RWPE2 (cell line): ENCODE measurements at places on chromosomes 1 and 21.
A peak's percentile ranks its signal among the peaks of the same experiment; 100 is the strongest.

DNA sequence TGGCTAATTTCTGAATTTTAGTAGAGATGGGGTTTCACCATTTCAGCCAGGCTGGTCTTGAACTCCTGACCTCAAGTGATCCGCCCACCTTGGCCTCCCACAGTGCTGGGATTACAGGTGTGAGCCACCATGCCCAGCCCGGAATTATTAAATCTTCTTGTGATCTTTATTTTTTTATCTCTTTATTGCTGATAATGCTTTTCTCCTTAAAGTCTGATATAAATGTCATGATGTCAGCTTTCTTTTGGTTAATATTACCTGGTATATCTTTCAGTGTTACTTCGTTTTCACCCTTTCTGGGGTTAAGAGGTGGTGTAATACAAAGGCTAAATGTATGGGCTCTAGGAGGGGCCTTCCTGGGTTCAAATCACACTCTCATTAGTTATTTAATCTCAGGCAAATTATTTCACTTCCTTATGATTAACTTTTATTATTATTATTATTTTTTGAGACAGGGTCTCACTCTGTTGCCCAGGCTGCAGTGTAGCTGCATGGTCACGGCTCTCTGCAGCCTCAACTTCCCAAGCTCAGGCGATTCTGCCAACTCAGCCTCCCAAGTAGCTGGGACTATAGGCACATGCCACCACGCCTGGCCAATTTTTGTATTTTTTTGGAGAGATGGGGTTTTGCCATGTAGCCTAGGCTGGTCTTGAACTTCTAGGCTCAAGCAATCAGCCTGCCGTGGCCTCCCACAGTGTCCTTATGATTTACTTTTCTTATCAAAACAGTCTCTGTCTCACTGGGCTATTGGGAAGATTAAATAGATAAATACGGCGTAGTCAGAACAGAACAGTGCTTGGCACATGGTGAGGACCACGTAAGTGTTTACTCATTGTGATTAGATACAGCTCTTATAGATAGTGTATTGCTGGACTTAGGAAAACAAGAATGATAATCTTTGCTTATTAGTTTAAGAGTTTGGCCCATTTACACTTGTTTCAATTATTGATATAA, 216.5 kb downstream of the URB2 start:
- H3K4me3 ChIP-seq = no peak overlapping the region
- DNase-seq = no peak
- H3K4me1 ChIP-seq = peaks cover 5% of the 10 kb centered on the region

DNA sequence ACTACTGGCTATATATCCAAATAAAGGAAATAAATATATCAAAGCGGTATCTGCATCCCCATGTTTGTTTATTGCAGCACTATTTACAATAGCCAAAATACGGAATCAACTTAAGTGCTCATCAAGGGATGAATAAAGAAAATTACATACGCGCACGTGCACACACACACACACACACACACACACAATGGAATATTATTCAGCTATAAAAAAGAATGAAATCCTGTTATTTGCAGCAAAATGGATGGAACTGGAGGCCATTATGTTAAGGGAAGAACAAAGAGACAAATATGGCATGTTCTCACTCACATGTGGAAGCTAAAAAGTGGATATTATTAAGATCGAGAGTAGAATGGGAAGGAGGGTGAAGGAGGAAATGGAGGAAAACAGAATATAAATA, 20.2 kb downstream of the COPA start:
- H3K27ac ChIP-seq = no peak overlapping the region
- peaks cover 92% of the 10 kb centered on the region for H3K36me3 ChIP-seq
- H3K4me1 ChIP-seq = no peaks in the 10 kb centered on the region
- H3K4me3 ChIP-seq = no peak overlapping the region

GRCh38 chr1:24452922-24453485, 37.4 kb downstream of the NIPAL3 start:
- H3K4me3 ChIP-seq = no peak overlapping the region
- no peaks in the 10 kb centered on the region for H3K4me1 ChIP-seq
- H3K36me3 ChIP-seq = peaks cover 37% of the 10 kb centered on the region
- H3K27me3 ChIP-seq = no peaks in the 10 kb centered on the region
- no peak for DNase-seq

- H3K36me3 ChIP-seq = no peaks in the 10 kb centered on the region
- no peak for DNase-seq
- H3K4me1 ChIP-seq = no peaks in the 10 kb centered on the region
- no peaks in the 10 kb centered on the region for H3K27me3 ChIP-seq
- no peak overlapping the region for H3K27ac ChIP-seq
Observed at GRCh38 chr1:46333300-46334029, 7.1 kb upstream of the NSUN4 start.

- DNase-seq = no peak
- H3K27me3 ChIP-seq = no peaks in the 10 kb centered on the region
- H3K27ac ChIP-seq = no peak overlapping the region
- H3K4me3 ChIP-seq = no peak overlapping the region
Observed at GRCh38 chr1:58718435-58718834, 18.6 kb upstream of the MYSM1 start.

DNA sequence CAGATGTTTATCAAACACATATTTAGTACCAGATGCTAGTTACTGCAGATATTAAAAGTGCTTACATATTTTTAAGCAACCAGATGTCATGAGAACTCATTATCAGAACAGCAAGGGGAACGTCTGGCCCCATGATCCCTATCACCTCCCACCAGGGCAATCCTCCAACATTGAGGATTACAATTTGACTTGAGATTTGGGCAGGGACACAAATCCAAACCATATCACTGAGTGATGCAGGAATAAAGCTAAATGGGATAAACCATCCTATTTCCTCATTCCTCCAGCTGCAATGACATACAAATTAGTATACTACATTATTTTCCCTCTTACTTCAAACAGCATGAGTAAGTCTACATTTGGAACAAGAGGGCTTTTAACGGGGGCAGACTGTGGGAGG, 3.1 kb upstream of the KCNK2 start:
- H3K36me3 ChIP-seq = no peaks in the 10 kb centered on the region
- no peak overlapping the region for H3K27ac ChIP-seq
- H3K4me1 ChIP-seq = no peaks in the 10 kb centered on the region
- H3K4me3 ChIP-seq = no peak overlapping the region

DNA sequence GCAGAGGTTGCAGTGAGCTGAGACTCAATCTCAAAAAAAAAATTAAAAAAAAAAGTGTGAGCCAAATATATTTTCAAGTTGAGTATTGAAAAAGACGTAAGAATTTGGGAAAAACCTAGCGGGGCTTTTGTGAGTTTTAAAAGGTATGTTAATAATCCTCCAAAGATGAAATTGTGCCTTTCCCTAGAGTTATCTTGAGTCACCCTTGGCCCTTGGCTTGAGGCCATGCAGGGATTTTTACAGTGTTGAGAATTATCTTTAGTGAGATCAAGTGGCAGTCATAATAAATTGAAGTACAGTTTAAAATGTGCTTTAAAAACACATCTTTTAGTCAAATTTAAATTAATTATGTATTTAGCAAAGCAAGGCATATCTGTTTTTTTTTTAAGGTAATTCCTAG, 32.7 kb downstream of the PPP2R5A start:
- DNase-seq = no peak
- no peaks in the 10 kb centered on the region for H3K4me1 ChIP-seq
- no peak overlapping the region for H3K4me3 ChIP-seq

- DNase-seq = no peak
- H3K27ac ChIP-seq = no peak overlapping the region
- H3K36me3 ChIP-seq = no peaks in the 10 kb centered on the region
Observed at GRCh38 chr1:156612666-156613065, 6.5 kb upstream of the HAPLN2 start.

DNA sequence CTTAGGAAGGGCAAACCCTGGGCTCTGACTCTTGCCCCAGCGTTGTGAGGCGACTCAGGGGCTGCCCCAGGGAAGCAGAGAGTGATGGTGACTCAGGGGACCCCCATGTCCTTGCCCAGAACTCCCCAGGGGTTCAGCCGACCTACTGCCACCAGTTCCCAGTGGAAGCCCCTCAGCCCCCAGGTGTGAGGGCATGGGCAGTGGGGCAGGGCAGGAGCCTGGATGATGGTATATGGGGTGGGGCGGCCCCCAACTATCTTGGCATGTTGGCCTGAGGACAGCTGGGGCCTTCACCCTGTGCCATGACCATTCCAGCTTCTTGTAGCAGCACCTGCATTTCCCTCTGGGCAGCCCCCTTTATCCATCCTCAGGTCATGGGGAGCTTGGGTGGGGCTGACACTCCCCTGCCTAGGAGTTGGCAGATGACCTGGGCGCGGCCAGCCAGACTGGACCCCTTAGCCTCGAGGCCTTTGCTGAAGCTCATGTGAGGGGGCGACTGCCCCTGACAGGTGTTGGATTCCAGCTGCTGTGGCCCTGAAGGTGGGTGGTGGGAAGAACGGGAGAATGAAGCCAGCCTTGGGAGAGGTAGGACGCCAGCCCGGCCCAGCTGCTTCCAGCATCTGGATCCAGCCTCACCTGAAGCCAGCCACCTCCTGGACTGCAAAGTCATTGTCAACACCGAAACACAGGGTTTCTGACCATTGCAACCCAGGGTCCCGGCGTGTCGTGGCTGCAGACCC, 1.8 kb upstream of the FNDC10 start:
- H3K4me3 ChIP-seq = no peak overlapping the region
- no peak for DNase-seq
- no peaks in the 10 kb centered on the region for H3K4me1 ChIP-seq
- H3K36me3 ChIP-seq = no peaks in the 10 kb centered on the region
- no peaks in the 10 kb centered on the region for H3K27me3 ChIP-seq

DNA sequence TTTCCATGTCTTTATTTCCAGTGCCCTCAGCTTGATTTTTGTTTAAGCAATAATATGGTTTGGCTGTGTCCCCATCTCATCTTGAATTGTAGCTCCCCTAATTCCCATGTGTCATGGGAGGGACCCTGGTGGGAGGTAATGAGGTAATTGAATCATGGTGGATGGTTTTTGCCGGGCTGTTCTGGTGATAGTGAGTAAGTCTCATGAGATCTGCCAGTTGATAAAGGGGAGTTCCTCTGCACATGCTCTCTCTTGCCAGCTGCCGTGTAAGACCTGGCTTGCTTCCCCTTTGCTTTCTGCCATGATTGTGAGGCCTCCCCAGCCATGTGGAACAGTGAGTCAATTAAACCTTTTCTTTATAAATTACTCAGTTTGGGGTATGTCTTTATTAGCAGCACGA, 559.6 kb upstream of the ADAMTS5 start:
- H3K36me3 ChIP-seq = no peaks in the 10 kb centered on the region
- no peak for DNase-seq
- no peaks in the 10 kb centered on the region for H3K27me3 ChIP-seq

DNA sequence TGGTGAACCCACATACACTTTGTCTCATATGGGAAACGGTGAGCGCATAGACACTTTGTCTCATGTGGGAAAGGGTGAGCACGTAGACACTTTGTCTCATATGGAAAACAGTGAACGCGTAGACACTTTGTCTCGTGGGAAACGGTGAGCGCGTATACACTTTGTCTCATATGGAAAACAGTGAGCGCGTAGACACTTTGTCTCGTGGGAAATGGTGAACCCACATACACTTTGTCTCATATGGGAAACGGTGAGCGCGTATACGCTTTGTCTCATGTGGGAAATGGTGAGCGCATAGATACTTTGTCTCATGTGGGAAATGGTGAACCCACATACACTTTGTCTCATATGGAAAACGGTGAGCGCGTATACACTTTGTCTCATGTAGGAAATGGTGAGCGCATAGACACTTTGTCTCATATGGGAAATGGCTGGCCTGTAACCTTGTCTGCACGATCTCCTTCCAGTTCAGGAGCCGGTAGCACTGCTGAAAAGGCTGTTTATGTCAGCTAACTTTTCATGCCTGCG, 50.7 kb upstream of the TRAPPC10 start:
- no peak overlapping the region for H3K4me3 ChIP-seq
- DNase-seq = no peak

DNA sequence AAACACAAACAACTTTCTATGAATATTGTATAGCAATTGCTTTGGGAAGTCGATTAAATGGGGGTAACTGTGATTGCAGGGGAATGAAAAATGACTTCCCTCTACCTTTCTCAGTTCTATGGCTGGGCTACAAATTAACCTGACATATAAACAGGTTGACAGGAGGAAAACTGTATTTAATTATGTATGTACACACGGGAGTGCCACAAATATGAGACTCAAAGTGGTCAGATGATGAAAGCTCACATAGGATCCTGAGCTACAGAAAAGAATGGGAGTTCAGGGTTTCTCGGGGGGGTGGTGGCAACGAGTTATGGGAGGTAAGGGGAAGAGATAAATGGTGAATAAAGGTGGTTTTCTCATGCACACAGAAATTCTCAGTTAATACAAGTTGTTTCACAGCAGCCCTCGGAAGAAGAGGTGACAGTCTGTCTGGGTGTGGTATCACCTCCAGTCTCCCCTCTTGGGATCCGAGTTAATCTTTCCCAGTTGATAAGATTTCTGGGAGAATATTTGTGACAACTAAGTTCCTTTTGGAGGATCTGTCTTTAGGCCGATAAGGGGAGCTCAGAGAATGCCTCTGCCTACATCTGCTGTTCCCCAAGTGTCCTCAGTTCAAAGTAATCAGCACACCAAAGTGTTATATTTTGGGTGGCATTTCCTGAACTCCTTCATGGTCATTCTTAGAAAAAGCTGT, 26.3 kb downstream of the GADD45A start:
- H3K4me1 ChIP-seq = peaks cover 42% of the 10 kb centered on the region
- H3K36me3 ChIP-seq = peaks cover 12% of the 10 kb centered on the region
- no peaks in the 10 kb centered on the region for H3K27me3 ChIP-seq
- DNase-seq = no peak
- no peak overlapping the region for H3K4me3 ChIP-seq
- H3K27ac ChIP-seq = peak overlapping the region; percentile 70

- H3K27ac ChIP-seq = no peak overlapping the region
- H3K27me3 ChIP-seq = no peaks in the 10 kb centered on the region
- no peak overlapping the region for H3K4me3 ChIP-seq
- no peaks in the 10 kb centered on the region for H3K36me3 ChIP-seq
Observed at GRCh38 chr1:113691184-113691583, 68.1 kb downstream of the PHTF1 start.

DNA sequence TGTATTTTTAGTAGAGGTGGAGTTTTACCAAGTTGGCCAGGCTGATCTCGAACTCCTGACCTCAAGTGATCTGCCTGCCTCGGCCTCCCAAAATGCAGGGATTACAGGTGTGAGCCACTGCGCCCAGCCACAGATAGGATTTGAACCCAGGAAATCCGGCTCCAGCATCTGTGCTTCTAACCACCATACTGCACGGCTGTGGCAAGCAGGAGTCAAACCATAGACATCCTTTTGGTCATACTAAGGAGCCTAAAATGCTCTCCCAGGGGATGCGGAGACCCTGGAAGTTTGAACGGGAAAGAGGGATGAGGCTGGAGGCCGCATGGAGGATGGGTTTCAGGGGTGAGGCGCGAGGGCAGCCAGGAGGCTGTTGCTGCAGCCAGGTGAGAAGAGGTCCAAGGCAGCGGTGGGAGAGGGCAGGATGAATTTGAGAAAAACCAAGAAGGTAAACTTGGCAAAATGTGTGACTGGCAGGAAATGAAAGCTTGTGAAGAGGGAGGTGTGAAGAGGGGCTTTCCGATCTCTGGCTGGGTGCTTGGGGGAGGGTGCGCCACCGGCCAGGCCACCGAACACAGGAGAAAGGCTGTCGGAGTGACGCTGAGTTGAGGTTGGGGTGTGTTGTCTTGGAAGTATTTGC, 24.0 kb upstream of the CDK18 start:
- H3K27ac ChIP-seq = no peak overlapping the region
- no peak for DNase-seq
- H3K4me1 ChIP-seq = peaks cover 22% of the 10 kb centered on the region
